ENCODE measurements at places on chromosomes 16 and 17.
A peak's percentile ranks its signal among the peaks of the same experiment; 100 is the strongest.

GRCh38 chr16:55929181-55929580 is 54.0 kb upstream of the CES5A start:
- DNase-seq, result no peak

- no peak for DNase-seq
Observed at GRCh38 chr16:27286451-27286850, 17.9 kb upstream of the NSMCE1 start.

DNA sequence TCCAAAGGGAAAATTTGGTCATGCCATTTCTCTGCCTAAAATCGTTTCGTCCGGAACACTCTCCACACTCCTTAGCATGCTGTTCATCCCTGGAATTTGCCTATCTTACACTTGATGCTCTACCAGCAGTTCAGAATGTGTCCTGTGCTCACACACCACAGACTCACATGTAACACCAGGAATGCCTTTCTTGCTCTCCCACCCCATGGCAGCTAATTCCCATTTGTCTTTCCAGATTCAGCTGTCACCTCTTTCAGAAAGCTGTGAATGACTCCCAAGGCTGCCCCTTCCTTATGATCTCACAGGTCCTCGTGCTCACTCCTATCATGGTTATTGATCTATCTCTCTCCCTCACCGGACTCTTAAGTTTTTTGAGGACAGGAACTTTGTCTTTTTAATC is 38.1 kb downstream of the HYDIN start:
- DNase-seq, result no peak

GRCh38 chr17:80616705-80617104 is 72.1 kb downstream of the RPTOR start:
- DNase-seq, result no peak

DNA sequence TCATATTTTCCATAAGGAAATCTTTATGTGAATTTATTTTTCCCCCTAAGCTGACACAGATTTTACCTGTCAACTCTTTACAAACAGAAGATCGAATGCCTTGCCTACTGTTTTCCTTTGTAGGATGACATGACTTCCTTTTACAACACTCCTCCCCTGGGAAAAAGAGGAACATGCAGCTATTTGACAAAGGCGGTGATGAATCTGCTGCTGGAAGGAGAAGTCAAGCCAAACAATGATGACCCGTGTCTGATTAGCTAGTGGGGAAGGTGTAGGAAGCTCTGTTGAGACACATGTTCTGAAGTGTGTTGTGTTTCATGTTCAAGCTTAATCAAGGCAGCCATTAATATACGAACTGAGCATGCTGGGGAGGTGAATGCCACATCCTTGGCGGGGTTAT is 238.0 kb downstream of the PHKB start:
- DNase-seq, result no peak

GRCh38 chr16:57519796-57520360 is 16.5 kb downstream of the CCDC102A start:
- peak; percentile 89 for DNase-seq

GRCh38 chr16:1182316-1182671 is 29.4 kb downstream of the CACNA1H start:
- no peak for DNase-seq

- peak; percentile 87 for DNase-seq
Observed at GRCh38 chr17:38428643-38429371, 543 bp downstream of the ARHGAP23 start.

- no peak for DNase-seq
Observed at GRCh38 chr17:50476545-50477315, 1.9 kb upstream of the RSAD1 start.

DNA sequence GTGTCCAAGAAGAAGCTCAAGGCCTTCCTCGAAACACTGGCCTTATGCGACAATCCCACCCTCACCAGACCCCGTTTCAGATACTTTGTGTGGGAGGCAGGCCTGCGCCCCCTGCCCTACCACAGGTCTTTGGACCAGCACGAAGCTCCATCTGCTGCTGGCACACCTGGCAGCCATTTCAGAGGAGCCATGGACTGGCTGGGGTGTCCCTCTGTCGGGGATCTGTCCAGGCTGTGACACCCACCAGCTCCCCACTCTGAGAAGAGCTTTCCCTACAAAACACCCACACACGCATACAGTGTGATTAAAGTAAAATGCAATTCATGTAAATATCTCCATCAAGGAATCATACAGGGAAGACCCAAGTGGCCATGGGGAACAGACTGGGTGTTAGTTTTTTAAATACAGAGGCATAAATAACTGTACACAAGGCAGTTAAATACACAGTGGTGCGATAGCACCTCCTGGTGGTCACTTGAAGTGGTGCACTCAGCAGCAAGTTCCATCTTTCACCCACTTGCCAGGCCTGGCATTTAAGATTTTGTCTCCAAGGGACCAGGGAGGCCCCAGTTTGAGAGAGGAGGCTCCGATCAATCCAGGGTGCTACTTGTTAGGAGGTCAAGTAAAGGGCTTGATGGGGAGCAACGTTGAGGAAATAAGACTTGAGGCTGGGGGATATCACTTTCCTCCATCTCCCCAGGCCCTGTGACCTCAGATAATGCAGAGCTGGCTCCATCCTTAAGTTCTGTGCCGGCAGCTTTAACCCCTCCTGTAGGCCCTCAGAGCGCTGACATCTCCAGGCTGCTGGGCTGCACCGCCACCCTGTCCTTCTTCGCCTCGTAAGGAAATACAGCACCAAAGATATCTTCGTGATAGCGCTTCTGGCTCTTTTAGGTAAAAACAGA is 43.6 kb downstream of the NOS2 start:
- DNase-seq, result no peak

- DNase-seq, result no peak
Observed at GRCh38 chr16:28505489-28506137, 1.0 kb downstream of the IL27 start.

DNA sequence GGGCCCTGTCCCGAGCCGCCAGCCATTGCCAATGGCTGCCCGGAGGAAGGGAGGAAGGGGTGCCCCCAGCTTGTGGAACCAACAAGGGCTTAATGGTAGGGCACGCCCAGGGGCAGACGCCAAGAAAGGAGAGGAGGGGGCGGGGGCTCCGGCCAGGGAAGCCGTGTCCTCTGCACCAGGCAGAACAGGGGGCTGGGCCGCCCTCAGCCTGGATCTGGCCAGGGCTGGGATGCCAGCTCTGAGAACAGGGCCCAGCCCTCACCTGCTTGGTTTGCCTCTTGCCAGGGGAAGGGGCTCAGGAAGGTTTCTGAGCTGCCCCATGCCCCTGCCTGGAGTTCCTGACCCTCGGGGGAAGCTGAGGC is 35.8 kb upstream of the SLC38A10 start:
- DNase-seq, result no peak

GRCh38 chr17:59547131-59547915 is 18.1 kb upstream of the DHX40 start:
- DNase-seq, result no peak

Data from cardiac septum (tissue), 1 donor.